Right forelimb (tissue), 1 donor: ENCODE measurements at places on chromosomes 11 and 22.
A peak's percentile ranks its signal among the peaks of the same experiment; 100 is the strongest.

DNA sequence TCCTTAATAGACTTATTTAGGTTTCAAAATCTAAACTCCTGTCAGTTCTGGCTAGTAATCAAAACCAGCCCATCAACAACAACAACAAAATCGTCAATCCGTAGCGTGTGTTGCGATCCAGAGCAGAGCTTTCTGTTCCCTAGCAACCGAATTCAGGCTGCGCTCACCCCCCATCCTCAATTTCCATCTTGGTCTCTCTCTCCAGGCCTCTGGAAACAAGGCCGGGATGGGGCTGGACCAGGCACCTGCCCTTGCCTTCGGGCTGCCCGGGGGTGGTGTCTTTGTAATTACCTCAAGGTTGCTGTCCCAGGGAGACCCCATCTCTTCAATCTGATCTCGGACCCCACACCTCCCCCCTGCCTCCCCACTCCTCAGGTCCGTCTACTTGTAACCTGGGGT, 1341.5 kb downstream of the BRD1 start:
- DNase-seq: no peak

DNA sequence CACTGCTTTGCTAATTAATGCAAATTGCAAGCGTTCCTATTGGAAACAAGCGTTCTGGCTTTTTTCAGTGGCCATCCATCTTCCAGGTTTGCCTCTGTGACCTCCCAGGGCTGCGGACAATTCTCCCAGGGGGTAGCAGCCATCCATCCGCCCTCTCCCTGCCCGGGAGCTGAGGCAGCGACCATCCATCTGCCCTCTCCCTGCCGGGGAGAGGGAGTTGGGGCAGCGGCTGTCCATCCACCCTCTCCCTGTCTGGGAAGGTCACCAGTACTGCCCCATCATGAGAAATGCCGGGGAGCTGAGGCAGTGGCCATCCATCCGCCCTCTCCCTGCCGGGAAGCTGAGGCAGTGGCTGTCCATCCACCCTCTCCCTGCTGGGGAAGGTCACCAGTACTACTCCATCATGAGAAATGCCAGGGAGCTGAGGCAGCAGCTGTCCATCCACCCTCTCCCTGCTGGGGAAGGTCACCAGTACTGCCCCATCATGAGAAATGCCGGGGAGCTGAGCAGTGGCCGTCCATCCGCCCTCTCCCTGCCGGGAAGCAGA, 394.7 kb downstream of the BRD1 start:
- DNase-seq: no peak

DNA sequence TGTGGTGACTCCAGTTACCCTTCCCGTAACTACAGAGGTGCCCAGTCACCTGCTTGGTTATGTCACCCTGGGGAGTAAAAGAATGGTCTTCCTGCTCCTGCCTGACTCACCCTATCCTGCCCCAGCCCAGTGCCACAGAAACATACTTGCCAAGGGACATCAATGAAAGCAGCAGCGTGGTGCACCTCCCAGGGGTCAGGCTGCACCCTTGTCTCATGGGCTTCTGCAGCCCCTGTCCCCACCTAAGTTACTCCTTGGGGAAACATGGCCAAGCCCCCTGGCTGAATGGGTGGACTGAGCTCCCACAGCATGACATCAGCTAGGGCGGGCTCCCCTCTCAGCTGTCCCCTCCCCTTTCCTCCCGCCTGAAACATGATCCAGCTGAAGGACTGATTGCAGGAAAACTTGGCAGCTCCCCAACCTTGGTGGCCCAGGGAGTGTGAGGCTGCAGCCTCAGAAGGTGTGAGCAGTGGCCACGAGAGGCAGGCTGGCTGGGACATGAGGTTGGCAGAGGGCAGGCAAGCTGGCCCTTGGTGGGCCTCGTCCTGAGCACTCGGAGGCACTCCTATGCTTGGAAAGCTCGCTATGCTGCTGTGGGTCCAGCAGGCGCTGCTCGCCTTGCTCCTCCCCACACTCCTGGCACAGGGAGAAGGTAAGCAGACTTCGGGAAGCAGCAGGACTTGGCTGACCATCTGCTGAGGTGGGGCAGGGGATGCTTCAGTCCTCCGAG, at the start of gene HTR3A:
Gene HTR3A, plus strand, starts transcription at position 368 of the 730 bp plus-strand sequence. Its CDS starts 218 bp downstream, at position 586.
- peak; percentile 50 for DNase-seq

- no peak for DNase-seq
Observed at GRCh38 chr11:115364896-115365295, 139.3 kb downstream of the CADM1 start.

DNA sequence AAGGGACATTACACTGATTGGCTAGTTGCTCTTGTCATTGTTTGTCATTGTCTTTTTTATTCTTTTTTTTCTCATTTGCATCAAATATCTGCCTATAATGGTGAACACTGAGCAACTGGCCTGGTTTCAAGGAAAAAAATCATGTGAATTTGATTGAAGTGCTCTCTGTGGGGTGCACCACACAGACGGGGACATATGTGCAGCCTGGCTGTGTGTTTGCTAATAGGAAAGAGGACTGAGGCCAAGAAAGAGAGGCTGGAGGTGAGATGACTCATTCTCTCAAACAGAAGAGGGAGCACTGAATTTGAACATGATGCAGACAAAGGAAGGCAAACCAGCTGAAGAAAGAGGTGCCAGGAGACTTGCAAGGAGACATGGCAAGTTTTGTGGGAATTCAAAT, 684.9 kb upstream of the CCDC90B start:
- DNase-seq: no peak

- DNase-seq: no peak
Observed at GRCh38 chr11:20671856-20672546, 2.6 kb downstream of the NELL1 start.

- DNase-seq: no peak
Observed at GRCh38 chr22:35178446-35178845, 78.8 kb upstream of the HMGXB4 start.

GRCh38 chr22:47053013-47053725, 290.7 kb downstream of the TBC1D22A start:
- DNase-seq: no peak

DNA sequence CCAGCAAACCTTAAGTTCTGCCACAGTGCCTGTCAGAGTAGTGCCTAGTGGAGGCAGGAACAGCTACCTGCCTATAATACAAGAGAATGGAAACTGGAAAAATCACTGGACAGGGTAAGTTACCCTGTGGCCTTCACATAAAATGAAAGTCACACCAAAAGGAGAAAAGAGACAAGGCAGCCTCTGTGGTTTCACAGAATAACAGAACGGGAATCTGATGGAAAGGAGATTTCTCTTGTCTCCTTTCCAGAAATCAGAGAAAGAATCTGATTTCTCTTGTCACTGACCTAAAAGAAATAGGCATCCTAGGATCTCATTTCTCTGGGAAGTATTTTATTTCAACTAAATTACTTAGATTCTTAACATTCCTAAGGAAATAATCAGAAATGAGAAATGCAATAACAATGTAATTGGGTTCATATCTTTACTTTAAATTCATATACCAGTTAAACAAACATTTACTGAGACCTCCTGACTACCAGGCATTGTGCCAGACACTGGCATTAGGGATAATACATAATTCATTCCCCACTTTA, 41.6 kb downstream of the PRCP start:
- DNase-seq: no peak

DNA sequence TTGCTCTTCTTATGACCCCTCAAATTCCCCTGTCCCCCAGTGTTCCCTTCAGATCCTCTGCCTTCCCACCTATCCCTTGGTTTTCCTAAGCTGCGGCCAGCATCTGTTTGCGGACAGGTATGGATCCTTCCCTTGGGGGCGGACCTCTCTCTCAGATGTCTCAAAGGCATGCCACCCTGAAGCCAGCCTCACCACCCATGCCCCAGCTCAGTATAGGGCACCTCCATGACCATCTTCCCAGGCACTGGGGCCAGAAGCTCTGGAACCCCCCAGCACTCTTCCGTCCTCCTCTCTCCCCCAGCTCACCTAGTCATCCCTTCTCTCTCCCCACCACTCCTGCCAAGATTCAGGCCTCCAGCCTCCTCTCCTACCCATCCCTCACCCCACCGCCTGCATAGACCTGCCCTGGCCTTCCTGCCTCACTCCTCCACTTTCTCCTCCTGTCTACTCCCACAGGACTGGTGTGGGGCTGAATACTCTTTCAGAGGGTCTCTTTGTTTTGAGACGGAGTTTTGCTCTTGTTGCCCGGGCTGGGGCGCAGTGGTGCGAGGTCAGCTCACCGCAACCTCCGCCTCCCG, 2.2 kb downstream of the LRRC75B start:
- no peak for DNase-seq

DNA sequence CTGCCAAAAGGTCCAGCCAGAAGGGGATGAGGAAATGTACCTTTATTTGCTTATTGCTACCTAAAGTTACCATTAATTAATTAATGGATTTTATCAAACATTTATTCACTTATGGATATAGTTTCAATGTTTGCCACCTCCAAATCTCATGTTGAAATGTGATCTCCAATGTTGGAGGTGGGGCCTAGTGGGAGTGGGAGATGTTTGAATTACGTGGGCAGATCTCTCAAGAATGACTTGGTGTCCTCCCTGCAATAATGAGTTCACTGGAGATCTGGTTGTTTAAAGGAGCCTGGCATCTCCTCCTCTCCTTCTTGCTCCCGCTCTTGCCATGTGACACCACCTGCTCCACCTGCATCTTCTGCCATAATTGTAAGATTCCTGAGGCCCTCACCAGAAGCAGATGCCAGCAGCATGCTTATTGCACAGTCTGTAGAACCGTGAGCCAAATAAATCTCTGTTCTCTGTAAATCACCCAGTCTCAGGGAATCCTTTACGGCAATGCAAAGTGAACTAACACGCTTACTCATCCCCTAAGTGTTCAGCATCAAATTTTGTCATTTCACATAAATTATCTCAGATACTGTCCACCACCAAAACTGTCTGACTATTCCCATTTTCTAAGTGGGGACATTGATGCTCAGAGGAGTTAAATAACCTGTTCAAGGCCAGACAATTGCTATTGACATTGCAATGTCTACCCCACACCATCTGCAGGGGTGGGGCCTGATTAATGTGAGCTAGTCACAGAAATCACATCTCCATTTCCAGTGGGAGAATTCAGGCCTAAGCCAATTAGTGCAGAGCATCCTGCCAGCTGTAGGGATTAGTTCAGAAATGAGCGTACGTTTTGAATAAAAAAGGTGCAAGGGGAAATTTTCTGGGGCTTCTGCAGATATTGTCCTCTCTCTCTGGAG, 51.6 kb upstream of the SYN3 start:
- DNase-seq: no peak

- no peak for DNase-seq
Observed at GRCh38 chr22:49398115-49398514, 429.6 kb downstream of the BRD1 start.

- peak; percentile 72 for DNase-seq
Observed at GRCh38 chr11:11979488-11980117, 28.8 kb downstream of the DKK3 start.

DNA sequence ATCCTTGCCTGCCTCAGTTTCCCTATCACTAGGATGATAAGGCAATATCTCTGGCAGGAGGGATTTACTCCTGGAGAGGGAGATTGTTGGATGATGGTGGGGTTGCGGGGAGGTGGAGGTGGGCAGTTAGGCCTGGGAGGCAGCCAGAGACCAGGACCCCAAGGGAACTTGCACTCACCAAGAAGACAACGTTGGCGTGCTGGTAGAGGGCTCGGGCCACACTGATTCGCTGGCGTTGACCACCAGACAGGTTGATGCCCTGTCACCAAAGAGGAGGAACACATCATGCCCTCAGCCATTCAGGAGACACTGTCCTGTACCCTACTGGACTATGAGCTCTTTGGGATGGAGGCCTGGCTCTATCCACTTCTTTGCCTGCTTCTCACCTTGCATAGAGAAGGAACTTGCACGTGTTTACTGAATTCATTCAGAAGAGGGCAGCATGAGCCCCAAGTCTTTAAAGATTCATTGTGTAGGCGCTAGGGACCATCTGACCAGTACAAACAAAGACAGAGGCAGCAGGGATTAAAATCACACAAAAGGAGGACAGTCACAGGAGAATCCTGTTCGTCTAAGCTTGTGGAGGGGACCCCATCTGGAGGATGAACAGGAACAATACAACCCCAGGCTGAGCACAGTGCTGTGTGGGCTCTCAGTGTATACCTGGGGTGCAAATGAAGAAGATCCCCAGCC, 24.2 kb upstream of the KCNJ11 start:
- DNase-seq: no peak

GRCh38 chr22:29308148-29308790, 1.8 kb downstream of the GAS2L1 start:
- DNase-seq: no peak

GRCh38 chr11:95349345-95349942, 118.4 kb upstream of the SESN3 start:
- DNase-seq: no peak

GRCh38 chr11:104700609-104701008, 197.7 kb downstream of the CASP12 start:
- DNase-seq: no peak

- DNase-seq: peak; percentile 68
Observed at GRCh38 chr22:49826603-49827270, 936 bp downstream of the BRD1 start.

- no peak for DNase-seq
Observed at GRCh38 chr11:112439614-112440013, 179.0 kb upstream of the PLET1 start.

GRCh38 chr11:78504708-78505107, 70.0 kb downstream of the NARS2 start:
- DNase-seq: no peak

DNA sequence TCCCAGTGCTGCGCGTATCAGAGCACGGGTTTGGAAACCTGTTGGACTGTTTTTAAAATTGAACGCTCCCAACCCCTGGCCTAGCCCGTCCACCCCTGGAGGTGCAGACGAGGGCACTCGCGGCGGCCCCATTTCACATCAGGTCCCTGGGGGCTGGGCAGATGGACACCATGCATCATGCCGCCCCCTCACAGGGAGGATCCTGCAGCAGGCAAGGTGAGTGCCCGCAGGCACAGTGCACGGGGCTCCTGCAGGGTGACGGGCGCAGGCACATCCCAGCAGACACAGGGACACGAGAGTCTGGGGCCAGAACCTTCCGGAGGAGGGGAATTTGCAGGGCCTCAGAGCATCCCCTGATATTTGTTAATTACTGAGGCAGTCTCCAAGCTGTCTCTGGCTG, 7.3 kb downstream of the ANO9 start:
- no peak for DNase-seq

DNA sequence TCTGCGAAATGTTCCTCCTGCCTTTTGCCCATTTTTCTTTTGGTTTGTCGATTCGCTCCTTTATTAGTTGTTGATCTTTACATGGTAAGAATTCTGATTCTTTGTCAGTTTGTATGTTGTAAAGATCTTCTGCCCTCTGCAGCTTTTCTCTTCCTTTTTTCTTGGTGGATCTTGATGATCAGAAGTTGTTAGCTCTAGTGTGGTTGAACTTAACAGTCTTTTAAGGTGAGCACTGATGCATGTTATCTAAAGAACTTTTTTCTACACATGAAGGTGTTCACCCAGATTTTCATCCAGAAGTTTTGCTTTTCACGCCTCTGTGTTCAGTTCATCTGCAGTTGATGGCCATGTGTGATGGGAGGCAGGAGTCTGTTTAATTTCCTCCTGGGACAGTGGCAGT, 133.7 kb downstream of the TBC1D22A start:
- no peak for DNase-seq

DNA sequence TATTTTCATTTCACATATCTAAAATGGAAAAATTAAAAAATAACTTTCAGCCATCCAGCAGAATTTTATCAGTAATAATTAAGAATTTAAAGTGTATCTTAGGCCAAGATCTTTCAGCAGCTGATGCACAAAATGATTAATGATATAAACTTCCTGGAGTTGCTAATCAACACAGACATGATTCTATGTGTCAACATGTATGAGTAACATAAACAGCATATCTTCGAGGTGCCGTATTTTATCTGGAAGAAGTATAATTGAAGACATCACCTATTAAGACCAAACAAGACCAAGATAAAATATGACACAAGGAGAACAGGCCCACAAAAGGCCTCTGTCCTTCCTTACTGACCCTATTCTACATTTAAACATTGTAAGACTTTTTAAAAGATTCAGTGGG, 45.2 kb downstream of the SLC5A12 start:
- DNase-seq: no peak
